AG09319 (cell line): ENCODE measurements at places on chromosomes 5 and 9.

DNA sequence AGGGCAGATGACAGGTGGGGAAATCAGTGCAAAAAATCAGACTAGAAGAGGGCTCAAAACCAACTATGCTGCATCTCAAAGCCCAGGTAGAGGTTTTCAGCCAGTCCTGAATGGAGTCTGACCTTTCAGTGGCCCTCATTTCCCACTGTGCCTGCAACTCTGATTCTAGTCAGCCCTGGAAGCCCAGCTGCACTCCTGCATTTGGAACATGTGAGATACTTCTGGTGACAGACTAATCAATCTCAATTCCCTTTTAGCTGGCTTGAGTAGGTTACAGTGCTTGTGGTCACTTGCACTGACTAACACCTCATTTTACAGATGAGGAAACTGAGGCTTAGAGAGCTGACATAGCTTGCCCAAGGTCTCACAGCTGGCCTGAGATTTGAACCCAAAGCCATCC is 7.9 kb upstream of the ACSL6 start:
- no peak for DNase-seq

GRCh38 chr9:114363424-114363823 is 24.4 kb downstream of the AKNA start:
- no peak for DNase-seq

- no peak for DNase-seq
Observed at GRCh38 chr9:122122468-122122867, 29.4 kb upstream of the TTLL11 start.

- no peak for DNase-seq
Observed at GRCh38 chr5:177509381-177509951, at the start of gene DOK3. Gene DOK3, minus strand, starts transcription at chr5:177509826. Its CDS starts 286 bp downstream, at chr5:177509540.

- DNase-seq, result no peak
Observed at GRCh38 chr9:133955821-133956411, 36.2 kb downstream of the VAV2 start.

DNA sequence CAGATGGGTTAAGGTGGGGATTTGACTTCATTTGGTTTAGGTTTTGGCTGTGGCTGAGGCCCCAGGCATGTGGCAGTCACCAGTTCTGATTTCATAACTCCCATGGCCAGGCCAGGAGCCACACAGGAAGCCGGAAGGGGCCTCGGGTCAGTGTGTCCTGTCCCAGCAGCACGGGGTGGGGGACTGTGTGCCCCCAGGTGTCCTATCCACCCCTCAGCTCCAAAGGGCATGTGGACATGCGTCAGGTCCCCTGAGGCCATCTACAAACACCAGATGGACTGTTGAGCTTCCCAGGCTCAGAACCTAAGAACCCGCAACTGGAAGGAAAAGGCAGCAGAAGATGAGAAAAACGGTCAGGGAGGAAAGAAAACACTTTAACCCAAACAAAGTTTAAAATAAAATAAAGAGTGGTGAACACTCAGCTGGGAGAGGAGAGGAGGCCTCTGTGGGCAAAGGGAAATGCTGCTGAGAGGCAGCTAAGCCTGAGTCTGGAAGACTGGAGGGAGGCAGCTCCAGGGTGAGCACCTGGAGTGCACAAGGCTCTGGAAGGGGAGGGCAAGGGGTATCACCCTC is 260.8 kb downstream of the AUH start:
- no peak for DNase-seq

DNA sequence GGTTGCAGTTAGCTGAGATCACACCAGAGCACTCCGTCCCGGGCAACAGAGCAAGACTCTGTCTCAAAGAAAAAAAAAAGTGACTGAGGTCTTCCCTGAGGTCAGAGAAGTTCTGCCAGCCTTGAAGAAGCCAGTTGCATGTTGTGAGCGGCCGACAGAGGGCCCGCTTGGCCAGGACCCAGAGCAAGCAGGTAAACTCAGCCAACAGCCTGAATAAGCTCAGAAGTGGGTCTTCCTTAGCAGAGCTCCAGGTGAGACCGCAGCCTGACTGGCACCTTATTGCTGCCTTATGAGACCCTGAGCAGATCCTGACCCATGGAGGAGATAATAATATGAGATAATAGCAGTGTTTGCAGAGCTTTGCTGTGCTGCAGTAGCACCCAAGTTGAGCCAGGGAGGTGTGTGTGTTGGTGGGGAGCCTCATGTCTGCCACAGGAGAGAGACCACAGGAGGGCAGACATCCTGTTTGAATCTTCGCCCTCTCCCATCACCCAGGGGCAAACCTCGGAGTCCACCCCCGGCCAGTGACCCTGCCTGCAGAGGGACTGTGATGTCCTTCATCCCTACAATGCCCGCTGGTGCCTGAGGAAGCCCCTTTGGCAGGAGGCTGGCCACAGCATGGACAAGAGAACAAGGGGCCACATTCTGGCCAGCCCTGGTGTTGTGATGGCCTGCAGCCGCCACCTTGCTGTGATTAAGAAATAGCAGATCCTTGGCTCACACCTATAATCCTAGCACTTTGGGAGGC is 10.8 kb upstream of the BARX1 start:
- no peak for DNase-seq
